Urothelium cell line (cell line): ENCODE measurements at places on chromosomes 7 and 10.

- DNase-seq: no peak
Measured at GRCh38 chr7:156907656-156908055, 14.7 kb upstream of the LMBR1 start.

DNA sequence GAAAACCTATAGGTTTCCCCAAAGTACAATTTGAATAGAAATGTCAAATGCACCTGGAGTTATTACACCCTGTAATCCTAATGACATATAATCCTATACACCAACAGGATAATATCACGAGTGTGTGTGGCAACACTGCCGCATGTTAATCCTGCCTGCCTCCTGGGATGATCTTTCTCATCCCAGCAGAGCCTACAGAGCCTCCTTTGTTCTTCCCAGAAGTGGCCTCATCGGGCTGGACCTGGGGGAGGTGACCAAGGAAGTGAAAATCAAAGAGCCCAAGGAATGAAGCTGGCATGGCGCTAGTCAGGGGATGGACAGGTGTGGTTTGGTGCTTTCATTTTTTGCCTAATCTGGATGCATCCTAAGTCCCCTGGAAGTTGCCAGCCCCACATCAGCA is 29.5 kb upstream of the LEP start:
- peak; percentile 40 for DNase-seq

- no peak for DNase-seq
Measured at GRCh38 chr10:128686630-128687278, 560.5 kb upstream of the MKI67 start.

- DNase-seq: no peak
Measured at GRCh38 chr7:140521421-140521820, 42.1 kb upstream of the MKRN1 start.

DNA sequence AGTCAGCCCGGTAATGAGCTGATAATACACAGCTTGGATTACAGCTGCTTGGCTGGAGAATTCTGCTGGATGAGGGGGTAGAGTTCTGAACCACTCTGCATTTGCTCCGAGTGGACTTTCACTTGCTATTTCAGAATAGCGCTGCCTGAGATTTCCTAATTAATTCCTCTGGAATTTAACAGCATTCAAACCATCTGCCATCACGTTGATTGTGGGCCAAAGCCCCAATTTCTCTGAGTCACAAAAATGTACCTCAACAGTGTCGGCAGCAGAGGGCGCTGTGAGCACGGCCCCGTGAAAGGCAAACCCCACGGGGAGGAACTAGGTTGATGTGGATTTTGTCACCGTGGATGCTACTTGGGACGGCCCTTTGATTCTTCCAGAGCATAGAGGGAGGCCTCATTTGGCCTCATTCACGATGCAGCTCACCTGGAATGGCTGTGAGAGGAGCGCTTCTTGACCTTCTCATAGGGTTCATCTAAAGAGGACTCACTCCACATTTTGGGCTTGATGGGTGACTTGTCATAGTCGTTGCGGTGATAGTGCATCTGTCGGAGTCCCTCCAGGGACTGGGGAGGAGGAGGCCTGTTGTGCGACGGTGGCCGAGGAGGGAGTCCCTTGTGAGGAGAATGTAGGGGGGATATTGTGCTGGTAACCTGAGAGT is 73.3 kb downstream of the PRPF18 start:
- peak; percentile 73 for DNase-seq

DNA sequence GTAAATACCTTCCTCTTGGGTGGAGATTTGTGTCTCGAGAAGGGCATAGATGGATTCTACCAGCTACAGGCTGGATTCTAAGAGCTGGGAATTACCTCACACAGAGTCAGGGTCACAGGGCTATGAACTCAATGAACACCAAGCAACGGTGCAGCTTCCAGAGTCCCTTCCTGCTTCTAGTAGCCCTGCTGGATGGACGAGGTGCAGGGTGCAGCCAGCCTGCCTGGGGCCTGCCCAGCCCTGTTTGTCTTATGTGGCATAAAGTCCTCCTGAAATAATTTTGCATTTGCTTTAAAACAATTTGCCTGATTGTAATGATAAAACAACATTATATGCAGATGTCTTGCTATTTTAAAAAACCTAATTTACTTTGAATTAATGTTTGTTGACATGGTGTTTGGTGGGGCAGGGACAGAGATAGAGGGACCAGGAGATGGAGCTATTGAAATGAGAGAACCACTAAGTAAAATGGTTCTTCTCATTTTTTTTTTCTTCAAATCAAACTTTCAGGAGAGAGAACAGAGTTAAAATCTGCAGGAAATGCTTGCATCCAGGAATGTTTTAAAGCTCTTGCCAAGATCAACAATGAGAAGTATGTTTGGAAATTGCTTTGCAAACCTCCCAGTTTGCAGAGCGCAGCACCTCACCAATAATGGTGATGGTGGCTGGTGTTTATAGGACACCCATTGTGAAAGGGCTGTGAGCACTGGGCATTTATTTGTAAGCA is 305.4 kb upstream of the PODXL start:
- DNase-seq: no peak

- DNase-seq: no peak
Measured at GRCh38 chr10:50362547-50363125, 111.3 kb upstream of the ASAH2 start.

DNA sequence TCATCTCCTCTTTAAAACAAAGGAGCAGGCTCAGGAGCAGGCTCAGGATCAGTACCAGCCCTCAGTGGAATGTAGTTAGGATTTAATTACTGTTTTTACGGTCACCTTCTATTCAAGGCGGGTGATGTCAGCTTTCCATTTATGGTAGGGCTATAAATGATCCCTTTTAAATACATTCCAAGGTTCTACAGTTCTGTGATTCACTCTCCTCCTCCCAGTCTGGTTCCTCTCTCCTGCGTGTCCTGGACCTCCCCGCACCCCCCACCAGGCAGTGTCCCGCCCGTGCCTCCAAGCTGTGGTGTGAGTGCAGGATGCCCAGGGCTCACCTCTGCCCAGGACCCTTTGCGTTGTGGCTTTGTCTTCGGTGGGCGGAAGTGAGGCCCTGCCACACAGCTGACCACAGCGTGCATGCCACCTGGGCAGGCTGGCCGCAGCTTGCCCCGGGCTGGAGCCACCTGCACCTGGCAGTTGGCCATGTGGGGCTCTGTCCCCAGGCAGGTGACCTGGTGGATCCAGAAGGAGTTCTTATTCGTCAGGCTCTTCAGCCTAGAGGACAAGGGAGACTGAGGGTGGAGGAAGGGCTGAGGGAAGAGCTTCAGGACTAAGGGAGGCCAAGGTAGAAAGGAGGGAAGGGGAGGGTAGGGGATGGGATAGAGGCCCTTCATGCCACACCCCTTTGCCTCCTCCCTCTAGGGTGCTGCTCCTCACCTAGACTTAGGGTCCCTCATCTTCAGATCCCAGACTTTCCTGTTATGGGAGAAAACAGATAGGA is 9.1 kb downstream of the LOXL4 start:
- no peak for DNase-seq

DNA sequence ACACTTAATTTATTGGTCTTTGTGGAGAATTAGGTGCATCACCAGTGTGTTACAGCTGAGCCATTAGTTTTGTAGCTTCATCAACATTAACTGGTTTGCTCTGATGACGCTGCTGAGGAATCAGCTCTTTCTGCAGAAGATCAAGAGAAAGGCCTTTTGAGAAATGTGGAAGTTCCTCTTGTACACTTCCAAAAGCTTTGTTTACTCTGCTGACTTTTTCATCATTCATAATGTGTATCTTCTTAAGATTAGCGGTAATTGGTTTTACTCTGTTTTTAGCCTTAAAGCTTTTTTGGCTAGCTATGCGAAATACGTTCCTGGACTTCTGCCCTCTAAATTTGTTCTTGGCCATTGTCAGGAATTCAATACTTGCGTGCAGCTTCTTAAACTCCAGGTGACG is 8.2 kb upstream of the PHYH start:
- DNase-seq: no peak

GRCh38 chr10:14118953-14119352 is 211.8 kb downstream of the FRMD4A start:
- no peak for DNase-seq

DNA sequence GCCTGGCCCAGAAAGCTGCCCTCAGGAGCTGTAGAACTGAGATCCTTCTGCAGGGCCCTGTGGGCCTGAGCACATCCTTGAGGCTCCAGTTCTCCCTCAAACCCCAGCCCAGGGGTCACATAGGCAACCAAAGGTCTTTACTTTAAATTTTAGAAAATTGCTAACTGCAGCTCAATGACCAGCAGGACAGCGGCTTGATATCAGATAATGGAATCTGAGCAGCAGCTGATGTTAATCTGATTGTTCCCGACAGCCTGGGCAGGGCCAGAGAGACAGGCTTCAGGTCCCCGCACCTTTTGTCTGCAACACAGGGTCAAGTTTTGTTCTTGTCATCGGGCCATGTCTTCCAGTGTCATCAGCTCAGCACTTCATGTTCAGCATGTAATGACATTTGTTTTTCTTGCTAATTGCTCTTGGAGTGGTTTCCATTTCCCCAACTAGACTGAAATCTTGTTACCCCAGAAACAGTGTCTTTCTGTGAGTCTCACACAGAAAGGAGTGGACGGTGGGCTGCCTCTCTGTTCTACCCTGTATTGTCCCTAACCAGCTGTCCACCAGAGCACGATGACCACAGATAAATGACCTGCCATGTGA is 91.0 kb downstream of the PAXIP1 start:
- no peak for DNase-seq

DNA sequence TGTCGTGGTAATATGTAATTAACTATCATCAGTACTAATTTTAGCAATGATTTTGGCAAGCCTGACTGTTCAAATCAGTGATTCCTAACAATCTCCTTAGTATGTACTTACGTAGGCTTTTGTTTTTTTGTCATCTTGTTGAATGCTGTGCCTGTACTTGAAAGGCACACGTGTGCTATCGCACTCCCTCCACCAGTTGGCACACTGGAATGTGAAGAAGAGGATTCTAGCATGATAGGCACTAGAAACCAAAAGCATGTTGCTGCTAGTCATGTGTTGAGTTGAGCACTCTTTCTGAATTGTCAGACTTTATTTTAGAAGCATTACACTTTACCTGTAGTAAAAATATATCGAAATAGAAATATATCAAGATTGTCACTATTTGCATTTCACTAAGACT is 59.1 kb downstream of the TASOR2 start:
- no peak for DNase-seq

- DNase-seq: no peak
Measured at GRCh38 chr7:48408731-48409130, 237.5 kb downstream of the ABCA13 start.
